ENCODE measurements at places on chromosomes 5 and 9.

DNA sequence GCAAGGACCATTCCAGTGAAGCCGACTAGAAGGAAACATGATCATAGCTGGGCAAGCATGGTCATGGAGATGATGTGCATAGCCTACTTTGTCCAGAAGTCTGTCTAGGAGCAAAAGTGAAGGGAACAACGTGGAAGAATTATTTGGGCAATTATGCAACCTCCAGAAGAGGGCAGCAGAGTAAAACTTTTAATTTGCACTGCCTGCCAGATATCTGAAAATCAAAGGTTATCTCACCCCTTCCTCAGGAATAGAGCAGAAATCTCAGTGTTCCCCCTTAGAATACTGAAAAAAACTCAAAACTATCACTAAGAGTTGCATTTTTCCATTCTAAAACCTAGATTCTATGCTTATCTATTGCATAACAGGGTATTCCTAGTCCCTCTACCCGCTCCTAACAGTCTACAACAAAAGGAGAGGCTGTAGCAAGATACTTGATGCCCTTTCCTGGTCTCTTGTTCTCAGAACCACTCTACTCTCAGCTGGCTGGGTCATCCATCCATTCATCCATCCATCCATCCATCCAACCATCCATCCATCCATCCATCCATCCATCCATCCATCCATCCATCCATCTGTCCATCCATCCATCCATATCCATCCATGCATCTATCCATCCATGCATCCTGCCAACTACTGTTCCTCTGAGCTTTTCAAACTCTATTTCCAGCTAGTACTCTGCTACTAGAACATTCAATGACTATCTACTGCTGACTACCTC, 8.4 kb upstream of the SETD9 start:
- peak; percentile 9 for DNase-seq

DNA sequence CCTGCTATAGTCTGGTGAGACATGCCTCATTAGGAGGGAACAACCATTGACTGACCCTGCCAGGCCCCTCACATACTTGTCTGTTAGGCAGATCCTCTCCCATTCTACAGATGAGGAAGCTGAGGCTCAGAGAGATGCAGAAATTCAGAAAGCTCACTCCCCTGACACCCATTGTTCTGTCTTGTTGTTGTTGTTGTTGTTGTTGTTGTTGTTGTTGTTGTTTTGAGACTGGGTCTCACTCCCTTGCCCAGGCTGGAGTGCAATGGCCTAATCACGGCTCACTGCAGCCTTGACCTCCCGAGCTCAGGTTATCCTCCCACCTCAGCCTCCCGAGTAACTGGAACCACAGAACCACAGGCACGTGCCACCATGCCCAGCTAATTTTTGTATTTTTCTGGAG, 13.1 kb upstream of the CFAP157 start:
- no peak for DNase-seq

GRCh38 chr9:15468145-15468544, 42.6 kb downstream of the PSIP1 start:
- no peak for DNase-seq

DNA sequence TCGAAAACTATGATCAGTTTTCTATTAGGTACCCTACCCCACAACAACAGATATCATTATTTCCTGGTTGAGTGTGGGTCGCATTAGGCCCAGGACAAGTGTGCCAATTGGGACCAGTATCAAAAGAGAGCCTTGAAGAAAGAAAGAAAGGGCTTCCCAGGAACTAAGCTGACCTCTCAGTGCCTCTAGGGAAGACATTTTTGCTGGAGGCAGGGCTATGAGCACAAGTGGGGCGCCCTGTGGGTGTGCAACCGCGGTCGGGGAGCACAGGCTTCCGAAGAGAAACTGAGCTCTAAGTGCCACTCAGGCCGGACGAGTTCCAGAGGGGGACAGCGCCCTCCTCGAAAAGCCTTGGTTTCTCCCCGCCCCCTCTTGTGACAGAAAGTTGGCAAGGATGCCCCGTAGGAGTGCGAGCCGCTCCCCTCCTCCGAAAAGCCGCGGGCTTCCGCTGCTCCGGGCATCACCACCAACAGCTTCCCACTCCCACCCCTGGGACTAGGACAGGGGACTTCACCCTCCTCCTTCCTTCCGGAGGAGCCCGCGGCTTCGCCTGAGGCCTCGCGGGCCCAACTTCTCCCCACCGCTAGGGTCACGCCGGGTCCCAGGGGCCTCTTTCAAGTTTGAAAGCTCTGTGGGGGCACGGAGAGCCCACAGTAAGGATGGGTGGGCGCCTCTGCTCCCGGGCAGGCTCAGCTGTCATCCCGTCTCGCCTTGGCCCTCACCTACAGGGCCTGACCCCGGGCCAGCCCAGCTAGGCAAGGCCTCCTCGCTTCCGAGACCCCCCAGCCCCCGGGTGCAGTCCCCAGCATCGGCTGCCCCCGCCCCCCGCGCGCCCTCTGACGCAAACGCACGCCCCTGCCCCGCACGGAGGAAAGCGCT, 2.0 kb downstream of the NR2F1-AS1 start:
- DNase-seq = no peak

GRCh38 chr5:29262339-29263123, 1931.0 kb upstream of the CDH6 start:
- no peak for DNase-seq

- no peak for DNase-seq
These were observed 249.1 kb downstream of the CEMIP2 start for GRCh38 chr9:71519098-71519696.

DNA sequence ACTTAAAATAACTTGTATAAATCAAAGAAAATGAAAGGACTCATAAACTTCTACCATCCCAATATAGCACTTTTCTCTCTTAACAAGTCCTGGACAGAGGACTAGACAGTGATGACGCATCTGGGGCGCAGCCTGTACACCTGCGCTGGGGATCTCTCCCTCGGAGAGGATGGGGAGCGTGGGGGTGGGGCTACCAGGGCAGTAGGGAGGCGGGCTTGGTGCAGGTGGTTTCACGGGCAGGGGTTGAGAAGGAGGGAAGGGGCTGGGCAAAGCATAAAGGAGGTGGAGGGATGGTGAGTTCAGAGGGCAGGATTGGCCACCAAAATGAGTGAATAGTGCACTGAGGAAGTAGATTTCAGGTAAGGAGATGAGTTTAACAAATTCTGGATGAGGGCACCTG, 41.1 kb downstream of the STC2 start:
- DNase-seq = no peak

DNA sequence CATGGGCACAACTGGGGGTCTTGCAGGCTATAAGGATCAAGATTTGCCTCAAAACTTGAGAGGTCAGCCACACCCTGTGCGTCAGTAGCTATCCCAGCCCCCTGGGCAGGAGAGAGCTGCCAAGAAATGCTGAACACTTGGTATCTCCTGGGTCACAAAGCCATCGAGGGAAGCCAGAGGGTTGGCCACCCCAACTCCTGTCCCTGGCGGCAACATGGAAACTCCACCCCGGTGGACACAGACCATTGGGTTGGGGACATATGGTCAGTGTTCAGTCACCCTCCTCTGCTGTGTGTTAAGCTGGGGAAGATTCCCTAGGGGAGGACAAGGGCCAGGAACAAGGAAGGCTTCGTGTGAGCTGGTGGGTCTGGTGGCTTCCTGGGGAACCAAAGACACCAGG, 140.6 kb downstream of the C5orf15 start:
- no peak for DNase-seq

DNA sequence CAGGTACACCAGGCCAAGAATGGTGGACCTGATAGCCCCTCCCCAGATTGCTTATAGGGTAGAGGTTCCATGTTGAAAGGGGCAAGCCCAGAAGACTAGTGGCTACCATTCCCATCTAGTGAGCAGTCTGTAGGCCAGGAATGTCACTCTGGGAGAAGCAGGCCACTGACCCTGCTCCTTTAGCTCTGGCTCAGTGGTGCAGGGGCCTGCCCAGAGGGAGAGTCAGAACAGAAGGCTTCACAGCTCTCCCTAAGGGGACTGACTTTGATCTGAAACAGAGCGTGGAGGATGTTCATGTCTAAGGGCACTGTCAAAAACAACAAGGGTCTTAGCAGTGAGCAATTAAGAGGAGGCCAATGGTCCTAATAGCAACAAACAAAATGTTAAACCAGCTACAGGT, 81.7 kb downstream of the ZNF354C start:
- no peak for DNase-seq

- DNase-seq = peak; percentile 24
These were observed 91.2 kb downstream of the RFK start for GRCh38 chr9:76302947-76303550.

GRCh38 chr9:98230789-98231188, 24.7 kb downstream of the TBC1D2 start:
- no peak for DNase-seq

- DNase-seq = no peak
These were observed 40.2 kb downstream of the ACO1 start for GRCh38 chr9:32424616-32425015.

GRCh38 chr5:21173526-21173925, 1185.5 kb upstream of the CDH18 start:
- DNase-seq = no peak

- no peak for DNase-seq
These were observed 403 bp downstream of the NINJ1 start for GRCh38 chr9:93133681-93134014.

GRCh38 chr9:112378328-112379176, 1.4 kb upstream of the HSDL2 start:
- no peak for DNase-seq

DNA sequence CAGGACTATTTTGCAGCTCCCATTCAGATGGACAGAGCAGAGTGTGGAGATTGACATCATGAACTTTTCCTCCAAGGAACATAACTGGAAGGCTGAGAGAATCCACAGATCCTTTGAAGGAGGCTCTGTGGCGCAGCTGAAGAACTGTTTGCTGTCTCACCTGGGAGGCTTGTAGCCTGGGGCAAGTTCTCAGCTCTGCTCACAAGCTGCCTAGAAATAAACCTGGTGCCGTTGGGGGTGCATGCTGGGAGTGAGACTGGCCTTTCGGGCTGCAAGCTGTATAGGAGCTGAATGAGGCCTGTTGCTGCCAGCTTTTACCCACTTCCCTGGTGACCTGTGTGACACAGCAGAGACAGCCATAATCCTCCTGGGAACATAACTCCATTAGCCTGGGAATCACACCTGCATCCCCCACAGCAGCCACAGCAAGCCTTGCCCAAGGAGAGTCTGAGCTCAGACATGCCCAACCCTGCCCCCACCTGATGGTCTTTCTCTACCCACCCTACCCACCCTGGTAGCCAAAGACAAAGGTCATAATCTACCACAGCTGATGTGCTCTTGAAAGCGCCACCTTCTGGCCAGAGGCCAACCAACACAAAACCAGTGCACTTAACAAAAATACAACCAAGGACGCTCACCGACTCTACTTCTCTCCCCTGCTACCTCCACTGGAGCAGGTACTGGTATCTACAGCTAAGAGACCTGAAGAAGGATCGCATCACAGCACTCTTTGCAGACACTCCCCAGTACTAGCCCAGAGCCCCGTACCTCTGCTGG, 205.1 kb upstream of the MRPS30 start:
- DNase-seq = no peak

GRCh38 chr5:60395712-60396329, 304.1 kb downstream of the DEPDC1B start:
- DNase-seq = no peak

- DNase-seq = no peak
These were observed 228.7 kb upstream of the NR4A3 start for GRCh38 chr9:99592834-99593574.

GRCh38 chr9:123318202-123318601, 37.8 kb upstream of the CRB2 start:
- DNase-seq = no peak

DNA sequence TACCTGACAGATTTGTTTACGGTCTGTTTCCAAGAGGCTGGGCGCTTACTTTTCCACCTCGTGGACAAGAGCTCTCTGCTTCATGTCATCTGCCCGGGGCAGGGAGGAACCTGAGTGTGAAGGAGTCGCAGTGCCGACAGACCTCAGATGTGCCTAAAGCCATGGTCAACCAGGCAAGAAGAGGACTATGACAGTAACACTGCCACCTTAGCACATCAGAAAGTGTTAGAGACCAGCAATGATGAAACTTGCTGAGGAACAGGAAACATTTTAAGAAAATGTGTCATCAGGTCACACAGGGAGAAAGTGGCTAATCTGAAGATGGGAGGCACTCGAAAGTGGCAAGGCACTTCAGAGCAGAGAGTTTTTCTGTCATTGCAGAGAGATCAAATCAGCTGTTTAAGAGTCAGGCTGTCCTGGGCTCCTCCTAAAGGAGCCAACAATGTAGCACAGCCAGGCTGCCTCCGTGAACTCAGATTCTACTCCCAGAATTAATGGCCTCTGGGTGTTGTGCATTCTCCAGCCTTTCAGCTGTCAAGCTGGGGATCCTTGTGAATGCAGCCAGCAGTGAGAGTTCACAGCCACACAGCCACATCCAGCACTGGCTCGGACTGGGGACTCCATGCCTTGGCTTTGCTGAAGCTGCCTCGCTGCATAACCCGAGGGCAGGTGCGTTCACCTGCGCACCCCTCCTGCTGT, 94.6 kb downstream of the RAPGEF1 start:
- DNase-seq = no peak

DNA sequence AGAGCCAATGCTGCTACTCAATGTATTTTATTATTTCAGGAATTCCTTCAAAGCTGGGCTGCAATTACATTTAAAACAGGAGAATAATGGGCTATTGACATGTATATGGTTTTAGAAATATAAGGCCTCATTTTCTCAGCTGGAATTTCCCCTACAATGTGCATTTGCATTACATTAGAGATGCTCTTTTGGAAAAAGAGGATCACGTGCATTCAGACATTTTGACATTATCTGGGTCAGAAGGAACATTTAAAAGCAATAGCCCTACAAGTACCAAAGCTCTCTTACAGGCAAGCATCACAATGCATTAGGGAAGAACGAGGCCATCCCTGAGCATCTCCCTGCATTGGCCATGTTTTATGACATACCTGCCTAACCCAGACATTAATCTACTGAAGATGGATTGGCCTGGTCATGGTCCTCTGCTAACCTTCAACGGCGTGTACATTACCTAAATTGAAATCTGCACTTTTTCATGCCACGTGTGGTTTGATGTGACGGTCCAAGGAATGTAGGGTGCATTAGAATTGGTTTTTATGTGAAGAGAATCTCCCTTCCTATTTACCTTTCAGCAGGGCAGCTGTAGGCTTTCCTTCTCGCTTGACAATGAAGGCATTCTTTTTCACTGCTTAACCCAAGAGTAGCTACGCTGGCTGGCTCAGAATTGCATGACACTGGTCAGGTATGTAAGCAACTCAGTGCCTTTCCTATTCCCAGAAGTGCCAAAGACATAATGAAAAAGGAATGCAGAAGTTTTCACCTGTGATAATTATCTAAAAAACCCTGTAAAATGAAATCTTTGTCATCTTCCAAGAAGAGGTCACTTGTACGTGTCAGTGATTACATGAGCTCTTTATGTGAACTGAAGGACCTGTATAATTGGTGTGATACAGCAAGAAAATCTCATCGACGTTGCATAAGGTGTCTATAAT, 212.3 kb upstream of the MPDZ start:
- DNase-seq = no peak

DNA sequence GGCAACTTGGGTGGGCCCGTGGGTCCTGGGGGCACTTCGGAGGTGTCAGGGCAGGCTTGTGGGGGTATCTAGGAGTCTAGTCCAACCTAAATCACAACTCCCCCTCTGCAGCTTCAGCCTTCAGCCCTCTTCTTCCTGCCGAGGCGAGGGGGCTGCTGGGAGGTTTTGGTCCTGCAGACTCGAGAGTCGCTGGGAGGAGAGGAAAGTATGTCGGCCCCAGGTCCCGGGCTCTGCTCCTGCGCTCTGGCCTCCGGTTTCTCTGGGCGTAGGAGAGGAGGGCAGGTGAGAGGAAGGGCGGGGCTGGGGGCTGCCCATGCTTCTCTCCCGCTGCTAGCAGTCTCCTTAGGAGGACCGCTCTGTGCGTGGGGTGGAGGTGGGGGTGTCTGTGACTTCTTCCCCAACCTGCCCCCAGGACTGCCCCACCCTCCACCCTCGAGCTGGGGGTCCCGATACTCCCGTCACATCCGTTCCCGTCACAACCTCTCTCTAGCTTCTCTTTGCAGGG, 139.8 kb upstream of the COL5A1 start:
- DNase-seq = no peak
